ENCODE measurements at places on chromosomes 7 and 10. TPM values are rescaled to one million over a fixed set of nuclear protein-coding genes. Genes with fewer than 3 reads are reported as not detected.

The MMRN2 gene
- 0.37 TPM for total RNA-seq

The KIFBP gene
- 39.8 TPM for total RNA-seq

The OR9A4 gene
- total RNA-seq: not detected

The DRGX gene
- not detected for total RNA-seq

DNA sequence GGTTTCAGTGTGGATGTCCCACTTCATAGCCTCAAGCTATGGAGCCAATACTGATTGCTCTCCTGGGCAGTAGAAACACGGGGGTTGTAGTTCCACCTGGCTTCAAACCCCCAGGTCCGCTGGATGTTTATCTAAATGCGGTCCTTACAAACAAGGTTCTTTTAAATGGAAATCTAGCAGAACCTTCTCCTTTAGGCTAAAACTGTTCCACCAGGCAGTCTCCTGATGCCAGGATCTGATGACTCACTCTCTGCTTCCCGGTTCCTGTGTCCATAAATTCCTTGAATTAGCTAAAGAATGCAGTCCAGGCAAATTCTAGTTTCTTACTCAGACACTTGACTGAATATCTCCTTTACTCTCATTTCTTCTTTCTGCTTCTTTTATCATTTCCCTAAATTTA, 108.4 kb upstream of the FAM3C start:
- no peak for DNase-seq

Data from NCI-H460 (cell line).